ENCODE measurements at places on chromosomes 5 and 9. TPM values are rescaled to one million over a fixed set of nuclear protein-coding genes. Genes with fewer than 3 reads are reported as not detected.

The PCDHGA3 gene
- 5.5 TPM for total RNA-seq

The ANKRD34B gene
- not detected for total RNA-seq

The OXCT1 gene
- 26.8 TPM for total RNA-seq

The EIF4E1B gene
- total RNA-seq, result not detected

The OLFM1 gene
- 0.44 TPM for total RNA-seq

The SPINK13 gene
- not detected for total RNA-seq

The BSPRY gene
- not detected for total RNA-seq

The OTP gene
- not detected for total RNA-seq

The FBP2 gene
- not detected for total RNA-seq

The NIPAL4 gene
- total RNA-seq, result 0.57 TPM

The FBP1 gene
- total RNA-seq, result not detected

The TMEM232 gene
- total RNA-seq, result 2.6 TPM

The PRDM9 gene
- not detected for total RNA-seq

The CMYA5 gene
- 2.0 TPM for total RNA-seq

The FBN2 gene
- 431 TPM for total RNA-seq

The LCN15 gene
- total RNA-seq, result not detected

The ANKRD31 gene
- under 0.01 TPM for total RNA-seq

The ADAMTS2 gene
- 8.1 TPM for total RNA-seq

The ATOSB gene
- total RNA-seq, result 46.8 TPM

The ARSI gene
- 54.7 TPM for total RNA-seq

The IL13 gene
- total RNA-seq, result not detected

The ADAMTS12 gene
- 135 TPM for total RNA-seq

The CMBL gene
- total RNA-seq, result 5.7 TPM

The GMCL2 gene
- total RNA-seq, result not detected

The CDH9 gene
- total RNA-seq, result not detected

The KIF27 gene
- 4.4 TPM for total RNA-seq

The DPYSL3 gene
- total RNA-seq, result 147 TPM

Data from placental pericyte (primary cell).